NCI-H510A treated with DMSO at 0.1 percent for 48 hours (cell line): ENCODE measurements at places on chromosomes 1 and 21.

DNA sequence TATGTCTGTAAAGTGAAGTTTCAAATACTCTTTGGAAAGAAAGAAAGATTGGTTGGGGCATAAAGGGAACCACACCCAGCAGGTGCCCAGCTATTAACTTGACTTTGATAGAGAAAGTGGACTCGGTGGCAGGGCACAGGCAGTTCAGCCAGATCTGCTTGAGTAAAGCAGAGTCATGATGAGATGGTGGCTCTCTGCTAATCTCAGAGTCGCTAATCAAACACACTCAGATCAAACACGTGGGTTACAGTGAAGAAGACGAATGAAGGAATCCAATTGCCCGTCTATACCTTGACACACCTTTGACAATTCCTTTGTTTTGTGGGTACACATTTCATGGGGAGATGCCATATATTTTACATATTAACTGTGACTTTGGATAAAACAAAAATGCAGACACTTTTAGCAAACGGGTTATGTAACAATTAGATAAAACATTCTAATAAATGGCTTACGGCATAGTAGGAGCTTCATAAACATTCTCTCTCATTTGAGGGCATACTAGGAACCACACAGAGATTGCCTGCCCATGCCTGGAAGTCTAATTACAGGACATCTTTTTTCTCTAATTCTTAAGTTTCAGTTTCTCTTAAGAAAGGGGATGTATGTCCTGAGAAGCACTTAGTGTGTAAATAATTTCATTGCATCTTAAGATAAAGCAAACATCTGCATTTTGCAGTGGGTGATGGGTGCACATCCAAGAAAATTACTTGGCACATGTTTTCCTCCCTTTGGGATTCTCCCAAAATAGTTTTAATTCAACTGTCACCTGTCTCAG lies 7.2 kb downstream of the CBR1 start:
- DNase-seq: no peak

DNA sequence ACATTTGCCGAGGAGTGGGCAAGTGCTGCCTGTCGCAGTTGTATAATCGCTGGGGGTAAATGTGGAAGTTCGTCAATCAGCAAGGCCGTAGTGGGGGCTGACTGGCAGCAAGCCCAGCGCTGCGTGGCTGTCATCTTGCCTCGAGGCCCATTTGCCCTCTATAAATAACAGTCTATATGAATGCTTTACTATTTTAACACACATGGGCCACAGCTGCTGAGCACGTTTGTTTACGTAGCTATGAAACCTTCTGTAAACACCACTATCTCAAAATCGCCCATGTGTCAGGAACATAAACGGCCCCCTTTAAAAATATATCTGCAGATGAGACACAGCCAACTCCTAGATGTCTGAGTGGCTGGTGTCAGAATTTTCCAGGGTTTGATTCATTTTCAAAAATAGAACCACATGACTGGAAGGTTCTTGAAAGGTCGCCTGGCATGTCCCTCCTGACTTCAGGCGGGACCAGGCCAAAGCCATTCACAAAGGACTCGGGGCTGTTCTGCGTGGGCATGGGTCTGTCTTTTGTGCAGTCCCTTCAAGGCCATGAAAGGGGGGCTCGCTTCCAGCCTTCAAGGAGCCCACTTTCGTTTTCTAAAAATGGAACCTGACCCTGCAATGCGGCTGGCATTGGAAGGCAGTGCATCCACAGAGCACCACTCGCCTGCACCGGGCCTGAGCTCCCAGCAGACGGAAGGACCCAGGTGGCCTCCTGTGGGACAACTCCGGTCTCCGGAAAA lies 205.5 kb downstream of the KCNJ6 start:
- peak; percentile 46 for DNase-seq

DNA sequence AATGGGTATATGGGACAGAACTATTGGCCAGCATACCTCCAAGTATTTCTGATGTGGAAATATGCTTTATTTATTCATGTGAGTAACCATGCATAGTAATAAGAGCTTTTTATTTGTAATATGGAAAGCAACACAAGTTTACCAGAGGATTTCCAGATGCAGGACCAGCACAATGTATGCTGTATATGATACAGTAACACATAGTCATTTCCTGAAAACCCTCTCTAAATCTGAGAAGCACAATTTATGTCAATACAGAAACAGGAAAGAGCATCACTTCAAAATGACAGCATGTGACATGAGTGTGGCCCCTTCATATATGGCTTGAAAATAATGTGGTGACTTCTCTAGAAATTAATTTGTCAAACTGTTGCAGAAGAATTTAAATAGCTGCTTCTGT lies 1134.7 kb upstream of the ADGRL2 start:
- DNase-seq: no peak

DNA sequence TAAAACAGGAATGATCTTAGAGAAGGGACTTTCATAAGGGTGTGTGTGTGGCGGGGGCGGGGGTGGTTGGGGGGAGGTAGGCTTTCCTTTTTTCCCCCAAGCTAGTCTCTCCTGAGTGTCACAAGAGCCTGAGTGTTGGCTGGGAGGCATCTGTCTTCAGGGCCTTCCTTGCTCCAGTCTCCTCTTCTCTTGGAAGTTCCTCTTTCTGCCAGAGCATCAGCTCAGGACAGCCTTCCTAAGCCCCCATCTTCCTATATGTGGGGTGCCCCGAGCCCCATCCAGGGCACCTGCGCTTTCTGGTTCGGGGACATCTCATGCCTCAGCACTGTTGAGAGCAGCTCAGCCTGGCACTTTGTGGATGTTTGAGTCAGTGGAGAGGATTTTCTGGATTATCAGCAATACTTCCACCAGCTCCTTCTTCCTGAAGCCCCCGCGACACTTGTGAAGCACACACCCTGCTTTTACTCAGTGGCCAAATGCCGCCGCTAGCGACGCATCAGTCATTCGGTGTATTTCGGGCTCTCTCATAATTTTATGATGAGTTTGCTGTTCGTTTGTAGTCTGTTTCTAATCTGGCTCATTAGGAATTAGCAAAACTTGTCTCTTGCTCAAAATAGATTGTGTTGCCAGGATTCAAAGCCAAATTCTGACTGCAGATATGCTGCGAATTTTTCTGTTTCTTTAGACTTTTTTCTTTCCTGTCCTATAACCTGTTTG lies 61.7 kb downstream of the GALNT2 start:
- DNase-seq: no peak

DNA sequence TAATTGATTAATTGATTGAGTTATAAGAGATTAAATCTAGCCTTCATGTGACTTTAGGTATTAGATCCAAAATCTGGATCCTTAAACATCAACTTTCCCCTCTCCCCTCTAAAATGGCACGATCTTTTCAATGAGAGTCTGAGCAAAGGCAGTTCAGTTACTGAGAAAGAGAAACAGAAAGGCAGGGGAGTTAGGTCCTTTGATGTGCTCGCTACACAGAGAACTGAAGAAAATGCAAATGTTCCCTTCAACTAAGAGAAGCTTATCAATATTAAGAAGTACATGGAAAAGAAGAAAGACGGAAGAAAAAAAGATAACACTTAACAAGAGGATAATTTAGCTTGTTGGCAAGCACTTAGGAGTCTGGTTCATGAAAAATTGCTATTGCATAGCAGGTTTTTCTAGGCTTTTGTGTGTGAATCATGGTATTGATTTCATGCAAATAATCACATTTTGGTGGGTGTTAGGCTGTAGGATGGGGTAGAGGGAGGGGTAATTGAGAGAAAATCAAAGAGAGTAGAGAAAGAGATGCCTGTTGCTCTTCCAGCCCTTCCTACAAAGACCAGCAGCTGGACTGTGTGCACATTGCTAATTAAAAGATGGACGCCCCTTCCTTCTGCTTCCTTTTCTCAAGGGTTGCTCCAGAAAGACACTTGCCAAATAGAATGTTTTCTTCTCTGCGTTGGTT lies 307.6 kb upstream of the PLXNA2 start:
- DNase-seq: no peak

DNA sequence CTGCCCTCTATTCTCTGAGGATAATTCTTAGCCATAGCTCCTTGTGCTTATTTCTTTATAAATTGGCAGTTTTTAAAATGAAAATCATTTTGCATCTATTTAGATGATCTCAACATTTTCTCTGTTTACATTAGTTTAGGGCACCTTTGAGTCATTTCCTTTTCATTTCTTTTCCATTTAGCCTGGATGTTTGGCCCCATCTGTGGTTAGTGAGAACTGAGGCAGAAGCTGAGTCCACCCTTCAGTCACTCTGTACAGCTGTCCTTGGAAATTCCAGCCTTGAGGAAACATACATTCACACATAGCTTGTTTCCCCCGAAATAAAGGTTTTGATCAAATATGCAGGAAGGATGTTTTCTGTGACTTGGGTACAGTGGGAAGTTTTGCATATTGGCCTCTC lies 123.7 kb downstream of the NTNG1 start:
- DNase-seq: no peak

GRCh38 chr1:85490270-85490985 lies 25.5 kb upstream of the DDAH1 start:
- DNase-seq: no peak

DNA sequence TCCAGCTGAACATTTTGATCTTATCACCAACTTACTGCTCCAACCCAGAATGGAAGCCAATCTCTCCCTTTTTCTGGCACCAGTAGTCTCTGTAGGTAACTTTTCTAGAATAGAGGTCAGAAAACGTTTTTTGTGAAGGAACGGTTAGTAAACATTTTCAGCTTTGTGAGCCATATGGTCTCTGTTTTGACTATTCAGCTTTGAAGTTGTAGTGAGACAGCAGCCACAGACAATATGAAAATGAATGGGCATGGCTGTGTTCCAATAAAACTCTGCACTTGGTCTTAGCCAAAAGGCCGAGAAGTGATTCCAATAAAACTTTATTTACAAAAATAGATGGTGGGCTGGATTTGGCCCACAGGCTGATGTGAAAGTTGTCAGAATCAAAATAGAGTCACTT lies 28.9 kb downstream of the MAP10 start:
- DNase-seq: no peak

DNA sequence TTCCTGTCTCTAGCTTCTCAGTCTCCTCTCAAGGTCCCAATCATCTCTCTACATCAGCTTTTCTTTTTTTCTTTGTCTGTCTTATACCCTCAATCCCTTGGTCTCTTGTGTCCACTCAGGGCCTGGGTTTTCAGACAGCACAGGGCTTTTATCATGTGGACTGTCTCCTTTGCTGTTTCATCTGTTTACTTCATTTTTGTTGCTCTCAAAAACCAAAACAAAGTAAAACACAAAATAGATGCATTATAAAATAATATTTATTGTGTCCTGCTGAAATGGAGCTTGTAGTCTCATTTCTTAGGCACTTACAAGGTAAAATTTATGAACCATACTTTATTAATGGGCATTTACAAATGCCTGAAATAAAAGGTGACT lies 17.8 kb upstream of the SLAMF6 start:
- DNase-seq: no peak

GRCh38 chr21:41247561-41248545 lies 68.7 kb upstream of the FAM3B start:
- no peak for DNase-seq

- no peak for DNase-seq
These were observed 39.9 kb downstream of the AKNAD1 start for GRCh38 chr1:108817016-108817415.

DNA sequence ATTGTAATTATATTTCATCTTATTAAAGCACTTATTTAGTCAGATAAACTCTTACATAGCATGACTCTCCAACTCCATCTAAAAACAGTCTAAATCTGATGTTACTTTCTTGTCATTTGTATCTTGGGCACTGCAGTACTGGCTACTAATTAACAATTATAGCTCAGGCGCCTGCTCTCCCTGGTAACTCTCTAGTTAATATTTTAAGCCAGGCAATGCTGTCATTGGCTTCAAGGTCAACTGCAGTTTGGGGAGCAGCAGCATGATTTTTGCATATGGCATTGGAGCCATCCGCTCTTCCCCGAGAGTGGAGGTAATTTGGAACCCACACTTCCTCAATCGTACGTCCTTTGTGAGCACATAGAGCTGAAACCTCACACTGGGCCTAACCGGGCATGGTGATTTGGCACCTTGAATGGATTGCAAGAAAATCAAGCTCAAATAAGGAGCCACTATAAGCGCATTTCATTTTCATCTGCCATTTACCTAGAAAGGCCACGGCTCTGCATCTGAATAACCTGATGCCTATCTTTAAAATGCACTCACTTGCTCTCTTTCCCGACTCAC lies 187.7 kb downstream of the KAZN start:
- no peak for DNase-seq

GRCh38 chr21:34338226-34338625 lies 25.6 kb upstream of the KCNE2 start:
- DNase-seq: no peak

- DNase-seq: no peak
These were observed 365.9 kb downstream of the PTPRU start for GRCh38 chr1:29602203-29602602.

- no peak for DNase-seq
These were observed 64.6 kb upstream of the WDR26 start for GRCh38 chr1:224499204-224499603.

- DNase-seq: no peak
These were observed 14.4 kb downstream of the ARMH1 start for GRCh38 chr1:44688760-44689446.

DNA sequence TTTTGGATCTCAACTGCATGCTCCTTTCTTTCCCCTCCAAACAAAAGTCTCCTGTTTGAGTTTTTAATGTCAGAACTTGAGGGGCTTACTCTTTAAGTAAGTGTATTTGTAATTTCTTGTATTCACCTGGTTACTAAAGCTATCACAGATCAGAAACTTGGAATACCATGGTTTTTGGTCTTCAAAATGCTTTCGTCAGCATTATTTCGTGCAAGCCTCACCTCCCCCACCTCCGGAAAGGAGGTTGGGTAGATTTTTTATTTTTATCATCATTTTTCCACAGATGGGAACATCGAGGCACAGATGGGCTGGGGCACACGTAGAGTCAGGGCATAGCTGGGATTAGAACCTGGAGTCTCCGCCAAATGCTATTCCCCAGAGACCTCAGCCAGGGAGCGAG lies 100.7 kb downstream of the IER5 start:
- DNase-seq: no peak

DNA sequence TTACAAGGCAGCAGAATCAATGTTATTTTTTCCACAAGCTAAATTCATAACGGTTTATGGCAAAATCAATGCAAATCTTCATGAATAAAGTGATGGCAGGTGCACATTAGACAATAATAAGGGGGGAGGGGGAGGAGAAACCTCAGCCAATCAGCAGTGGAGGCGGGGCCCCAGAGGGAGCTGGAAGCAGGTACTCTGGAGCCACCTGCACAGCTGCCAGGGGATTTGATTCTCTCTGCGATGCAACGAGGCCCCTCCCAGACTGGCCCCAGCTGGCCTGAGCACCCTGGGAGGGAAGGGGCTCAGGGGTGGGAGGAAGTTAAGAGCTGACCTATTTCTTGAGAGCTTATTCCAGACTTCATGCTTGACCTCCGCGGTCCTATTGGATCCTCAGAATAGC lies 127.8 kb upstream of the IGSF21 start:
- DNase-seq: peak; percentile 71

DNA sequence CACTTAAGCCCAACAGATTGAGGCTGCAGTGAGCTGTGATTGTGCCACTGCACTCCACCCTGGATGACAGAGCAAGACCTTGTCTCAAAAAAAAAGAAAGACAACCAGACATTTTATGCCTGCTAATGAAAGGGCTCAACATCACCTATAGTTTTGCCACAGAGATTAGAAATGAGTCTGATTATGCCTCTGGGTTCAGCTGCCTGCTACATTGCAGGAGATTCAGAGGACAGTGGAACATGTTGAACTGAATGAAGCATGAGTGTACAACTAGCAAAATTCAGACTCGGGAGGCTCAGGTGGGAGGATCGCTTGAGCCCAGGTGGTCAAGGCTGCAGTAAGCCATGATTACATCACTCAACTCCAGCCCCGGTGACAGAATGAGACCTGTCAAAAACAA lies 46.0 kb downstream of the EXO1 start:
- DNase-seq: no peak
